ENCODE measurements at places on chromosomes 16 and 17.

DNA sequence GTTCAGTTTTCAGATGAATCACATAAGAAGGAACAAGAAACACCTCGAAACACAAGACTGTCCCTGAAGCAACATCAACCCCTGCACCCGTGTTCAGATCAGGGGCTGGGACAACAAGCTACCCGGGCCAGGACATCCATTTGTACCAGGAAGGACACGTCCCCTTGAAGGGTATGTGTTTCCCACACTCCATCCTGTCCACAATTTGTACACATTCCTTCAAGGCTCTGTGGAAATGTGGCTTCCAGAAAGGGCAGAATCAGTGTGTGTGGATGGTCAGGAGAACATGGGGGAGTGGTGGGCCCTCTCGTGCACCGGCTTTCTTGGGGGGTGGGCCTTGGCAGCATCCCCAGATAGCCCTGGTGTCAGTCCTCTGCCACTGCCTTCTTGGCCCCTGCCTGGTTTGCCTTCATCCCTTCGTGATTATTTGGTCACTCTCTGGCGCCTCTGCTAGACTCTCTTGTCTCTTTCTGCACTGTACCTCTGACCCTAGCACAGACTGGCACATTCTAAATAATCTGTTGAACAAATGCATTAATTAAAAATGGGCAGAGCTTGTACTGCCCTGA is 10.3 kb downstream of the KIFC3 start:
- no peak for DNase-seq

GRCh38 chr16:87233928-87234327 is 83.3 kb downstream of the C16orf95 start:
- DNase-seq, result no peak

DNA sequence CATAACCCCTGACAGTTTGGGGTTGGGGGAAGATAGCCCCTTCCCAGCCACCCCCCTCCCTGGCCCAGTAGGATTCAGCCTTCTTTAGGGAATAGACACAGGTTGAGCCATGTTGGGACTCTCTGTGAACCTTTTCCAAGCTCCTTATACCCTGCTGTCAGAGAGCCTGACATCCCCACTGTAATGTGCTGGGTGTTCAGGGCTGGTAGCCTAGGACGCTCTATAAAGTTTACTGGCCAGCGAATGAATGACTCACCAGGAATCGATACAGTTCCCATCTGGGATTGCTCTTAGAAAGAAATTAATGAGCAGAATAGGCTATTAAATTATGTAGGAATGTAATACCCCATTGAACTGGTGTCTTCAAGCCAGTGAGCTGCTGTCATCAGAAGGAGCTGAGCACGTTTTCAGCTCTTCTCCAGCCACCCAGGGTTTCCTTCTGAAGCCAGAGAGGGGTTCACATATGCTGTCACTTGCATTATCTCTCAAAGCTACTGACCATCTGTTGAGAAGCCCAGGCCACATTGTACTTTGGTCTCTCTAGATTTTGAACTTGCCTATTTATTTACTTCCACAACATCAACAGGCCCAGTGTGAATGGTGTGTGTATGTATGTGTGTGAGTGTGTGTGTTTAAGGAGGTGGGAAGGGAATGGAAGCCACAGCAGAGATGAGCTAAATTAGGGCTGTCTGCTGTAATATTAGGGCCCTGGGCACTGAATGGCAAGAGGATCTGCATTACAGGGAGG is 64.9 kb downstream of the SPACA3 start:
- DNase-seq, result no peak

GRCh38 chr17:27751622-27752490 is 48.5 kb downstream of the NOS2 start:
- no peak for DNase-seq

DNA sequence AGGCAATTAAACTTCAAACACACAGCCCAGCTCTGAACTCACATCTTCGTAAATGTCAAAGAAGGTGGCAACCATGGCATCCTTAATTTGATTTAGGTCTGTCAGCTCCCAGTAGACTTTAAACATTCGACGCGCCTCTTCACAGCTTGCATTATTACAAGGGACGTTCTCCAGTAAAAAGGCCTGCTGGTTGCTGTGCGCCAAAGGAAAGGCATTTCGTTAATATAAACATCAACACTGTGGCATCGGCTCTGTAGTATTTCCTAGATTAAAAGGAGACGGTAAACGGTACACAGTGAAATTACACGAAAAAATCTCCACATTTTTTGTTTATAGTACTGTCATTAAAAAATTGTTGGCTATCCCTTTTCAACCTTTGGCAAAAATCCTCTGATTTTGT is 116.8 kb upstream of the NETO2 start:
- no peak for DNase-seq

- no peak for DNase-seq
Observed at GRCh38 chr17:227078-227945, 45.9 kb upstream of the DOC2B start.

- DNase-seq, result no peak
Observed at GRCh38 chr16:49345829-49346228, 27.8 kb upstream of the C16orf78 start.

GRCh38 chr17:48047113-48047740 is 932 bp upstream of the NFE2L1 start:
- DNase-seq, result no peak

Data from HuH-7.5 (cell line).